ENCODE measurements at places on chromosomes 12 and 14. TPM values are rescaled to one million over a fixed set of nuclear protein-coding genes. Genes with fewer than 3 reads are reported as not detected.

The ADGRD1 gene
- not detected for total RNA-seq

The CNTN1 gene
- not detected for total RNA-seq

The CMA1 gene
- total RNA-seq = not detected

DNA sequence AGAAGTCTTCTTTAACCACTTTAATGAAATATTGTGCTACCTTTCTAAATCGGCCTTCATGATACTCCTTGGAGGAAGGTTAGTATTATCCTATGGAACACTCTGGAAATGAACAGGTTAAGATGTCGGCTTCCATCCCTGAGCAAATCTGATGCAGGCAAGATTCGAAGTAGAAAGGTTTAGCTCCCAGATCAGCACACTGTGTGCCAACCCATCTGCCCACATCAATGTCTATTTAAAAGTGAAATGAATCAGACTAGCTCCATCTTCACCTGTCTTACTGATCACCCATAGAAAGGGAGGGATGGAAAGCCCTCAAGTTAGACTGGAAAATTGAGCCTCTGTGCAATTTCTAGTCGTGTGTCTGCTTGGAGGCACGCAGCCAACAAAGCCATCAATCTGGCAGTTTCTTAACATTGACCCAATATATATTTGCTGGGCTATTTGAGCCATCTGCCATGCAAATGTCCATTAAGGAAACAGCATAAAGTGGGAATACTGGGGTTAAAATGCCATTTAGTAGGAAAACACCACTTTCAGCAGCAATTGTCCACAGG, 506.1 kb downstream of the RMST start:
- no peak for DNase-seq

DNA sequence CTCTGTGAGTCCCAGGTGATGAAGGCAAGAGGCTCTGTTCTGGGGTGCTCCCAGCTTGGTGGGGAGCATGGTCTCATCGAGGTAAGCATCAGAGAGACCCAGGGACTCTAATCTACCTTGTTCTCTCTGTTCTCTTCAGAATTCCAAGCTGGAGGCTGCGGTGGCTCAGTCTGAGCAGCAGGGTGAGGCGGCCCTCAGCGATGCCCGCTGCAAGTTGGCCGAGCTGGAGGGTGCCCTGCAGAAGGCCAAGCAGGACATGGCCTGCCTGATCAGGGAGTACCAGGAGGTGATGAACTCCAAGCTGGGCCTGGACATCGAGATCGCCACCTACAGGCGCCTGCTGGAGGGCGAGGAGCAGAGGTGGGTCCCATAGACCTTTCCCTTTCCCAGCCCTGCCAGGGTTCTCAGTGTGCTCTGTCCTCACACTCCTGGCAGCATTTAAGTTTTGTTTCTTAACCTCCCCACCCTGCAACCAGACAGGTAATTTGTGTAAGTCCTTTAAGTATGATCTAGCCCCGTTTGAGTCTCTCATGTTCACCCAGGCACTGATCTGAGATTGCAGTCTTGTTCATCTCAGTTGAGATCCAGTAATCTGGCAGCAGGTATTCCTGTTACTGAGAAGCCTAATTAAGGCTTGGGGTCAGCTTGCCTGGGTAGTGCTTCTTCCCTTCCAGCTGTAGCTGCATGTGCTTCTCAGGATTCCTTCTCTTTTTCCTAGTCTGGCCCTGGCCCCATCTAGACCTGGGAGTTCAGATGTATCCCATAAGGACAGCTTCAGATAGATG, 14.8 kb upstream of the KRT81 start:
- DNase-seq = no peak

Measured in RPMI7951 (cell line).